GM04503 (cell line): ENCODE measurements at places on chromosomes 12 and 14.

DNA sequence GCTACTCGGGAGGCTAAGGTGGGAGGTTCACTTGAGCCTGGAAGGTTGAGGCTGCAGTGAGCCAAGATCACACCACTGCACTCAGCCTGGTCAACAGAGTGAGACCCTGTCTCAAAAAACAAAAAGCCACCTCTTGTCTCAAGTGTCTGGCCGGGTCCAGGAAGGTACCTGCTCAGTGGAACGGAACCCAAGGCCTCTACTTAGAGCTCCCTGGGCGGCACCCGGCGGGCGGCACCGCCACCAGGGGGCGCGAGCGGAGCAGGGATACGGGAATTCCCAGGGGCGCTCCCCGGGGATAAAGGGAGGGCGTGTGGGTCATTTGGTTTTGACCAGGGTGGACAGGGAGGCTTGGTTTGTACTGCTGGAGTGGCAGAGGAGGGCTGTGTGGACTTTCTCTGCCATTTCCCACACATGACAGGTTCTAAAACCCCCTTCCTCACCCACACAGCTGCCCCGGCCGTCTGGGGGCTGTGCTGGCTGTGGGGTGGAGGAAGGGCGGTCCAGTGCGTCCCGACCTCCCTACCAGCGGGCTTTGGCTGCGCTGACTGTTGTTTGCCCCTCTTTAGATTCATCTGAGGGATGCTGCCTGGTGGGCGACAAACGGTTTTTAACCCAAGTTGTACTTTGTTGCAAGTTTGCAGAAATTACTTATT lies 91.4 kb downstream of the SETD3 start:
- DNase-seq, result no peak

GRCh38 chr12:89723276-89723675 lies 14.6 kb upstream of the ATP2B1 start:
- no peak for DNase-seq

GRCh38 chr14:71554959-71555612 lies 377.1 kb upstream of the RGS6 start:
- DNase-seq, result no peak

- no peak for DNase-seq
Observed at GRCh38 chr12:107884769-107885694, 110.5 kb downstream of the ASCL4 start.

DNA sequence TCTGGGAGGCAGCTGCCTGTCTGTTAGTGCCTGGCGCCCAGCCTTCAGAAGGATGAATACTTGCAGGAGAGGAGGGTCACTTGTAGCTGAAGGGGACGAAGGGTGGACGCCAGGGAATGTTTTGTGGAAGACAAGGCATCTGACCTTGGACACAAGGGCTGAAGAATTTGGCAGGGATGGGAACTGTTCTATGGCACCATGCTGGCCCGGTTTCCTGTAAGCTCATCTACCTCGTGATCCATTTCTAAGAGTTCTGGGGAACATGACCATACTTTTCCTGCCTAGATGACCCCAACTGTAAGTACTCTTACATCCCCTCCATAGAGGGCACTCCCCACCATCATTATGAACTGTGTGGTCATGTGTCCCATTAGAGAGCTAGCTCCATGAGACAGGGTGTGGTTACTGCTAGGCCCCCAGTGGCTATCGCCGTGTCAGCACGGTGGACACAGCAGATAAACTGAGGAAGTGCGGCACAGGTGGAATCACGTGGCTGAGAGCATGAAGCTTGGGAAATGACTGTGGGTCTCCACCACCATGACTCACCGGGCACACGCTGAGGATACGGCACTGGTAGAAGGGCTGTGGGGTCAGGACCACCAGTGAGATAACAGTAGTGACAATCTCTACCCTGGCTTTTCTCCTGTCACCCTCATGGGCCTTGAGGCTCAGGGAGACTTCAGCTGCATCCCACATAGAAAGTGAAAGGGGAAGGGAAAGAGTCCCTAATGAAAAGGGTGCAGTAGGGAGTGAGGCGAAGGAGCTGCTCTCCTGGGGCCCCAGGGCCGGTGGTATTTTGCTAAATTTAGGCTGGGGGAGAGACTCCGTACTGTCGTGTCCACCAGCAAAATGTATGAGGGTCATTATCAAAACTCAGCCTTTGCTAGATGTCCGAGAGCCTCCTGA lies 252.6 kb downstream of the FOXN3 start:
- no peak for DNase-seq

GRCh38 chr14:76117789-76118484 lies 33.8 kb upstream of the GPATCH2L start:
- DNase-seq, result no peak

- no peak for DNase-seq
Observed at GRCh38 chr14:21398901-21399300, 15.1 kb upstream of the SUPT16H start.

- no peak for DNase-seq
Observed at GRCh38 chr14:23932639-23933038, 20.9 kb upstream of the DHRS4 start.

GRCh38 chr14:89061696-89062095 lies 237.2 kb downstream of the TTC8 start:
- no peak for DNase-seq

GRCh38 chr14:88802596-88802995 lies 9.8 kb upstream of the EML5 start:
- DNase-seq, result no peak

- DNase-seq, result no peak
Observed at GRCh38 chr12:11497995-11498394, 102.6 kb upstream of the PRB2 start.

GRCh38 chr12:1203735-1204019 lies 212.7 kb downstream of the ERC1 start:
- no peak for DNase-seq

GRCh38 chr14:99603471-99604277 lies at the start of gene CCDC85C:
Gene CCDC85C (minus strand): TSS chr14:99604207. CDS start chr14:99603959, 248 bp downstream.
- no peak for DNase-seq

DNA sequence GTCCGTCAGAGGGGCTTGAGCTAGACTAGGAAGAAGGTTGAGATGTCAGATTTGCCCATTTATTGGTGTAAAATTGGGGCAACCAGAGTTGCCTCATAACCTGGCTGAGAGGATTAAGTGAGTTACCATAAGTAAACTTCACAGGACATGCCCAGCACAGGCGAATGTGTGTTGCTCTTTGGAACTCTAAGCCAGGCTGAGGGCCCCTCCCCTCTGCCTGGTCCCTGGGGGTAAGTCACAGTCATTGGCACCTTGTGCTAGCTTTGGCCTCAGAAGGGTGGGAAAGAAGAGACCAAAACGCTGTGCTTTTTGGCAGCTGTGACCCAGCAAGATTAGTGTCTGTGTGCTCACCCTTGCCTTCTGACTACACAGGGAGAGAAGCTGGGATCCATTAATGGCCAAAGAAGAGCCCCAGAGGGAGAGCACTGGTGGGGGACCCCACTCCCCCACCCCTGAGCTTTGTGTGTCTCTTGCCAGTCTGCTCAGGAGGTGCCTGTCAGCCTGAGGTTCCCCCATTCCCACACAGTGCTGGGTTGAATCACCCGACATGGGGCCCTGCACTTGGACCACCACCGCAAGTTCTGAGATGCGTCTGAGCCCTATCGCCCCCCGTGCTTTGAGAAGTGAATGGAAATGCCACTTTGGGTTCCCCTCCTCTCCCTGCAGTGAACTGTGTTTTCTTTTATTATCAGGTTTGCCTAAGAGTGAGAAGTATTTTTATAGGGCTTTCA lies 74.1 kb downstream of the CACNA1C start:
- no peak for DNase-seq

DNA sequence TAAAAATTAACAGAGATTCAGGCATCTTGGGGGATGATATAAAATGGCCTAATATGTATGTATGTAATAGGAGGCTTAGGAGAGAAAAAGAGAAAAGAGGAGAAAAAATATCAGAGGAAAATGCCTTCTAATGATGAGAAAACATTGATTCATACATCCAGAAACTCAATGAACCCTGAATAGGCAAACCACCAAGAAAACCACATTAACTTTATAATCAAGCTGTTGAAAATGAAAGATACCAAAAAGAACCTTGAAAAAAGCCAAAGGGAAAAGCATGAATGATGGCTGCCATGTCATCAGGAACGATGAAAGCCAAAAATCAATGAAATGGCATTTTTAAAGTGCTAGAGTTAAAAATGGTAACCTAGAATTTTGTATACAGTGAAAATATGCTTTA lies 180.2 kb downstream of the EPS8 start:
- DNase-seq, result no peak

DNA sequence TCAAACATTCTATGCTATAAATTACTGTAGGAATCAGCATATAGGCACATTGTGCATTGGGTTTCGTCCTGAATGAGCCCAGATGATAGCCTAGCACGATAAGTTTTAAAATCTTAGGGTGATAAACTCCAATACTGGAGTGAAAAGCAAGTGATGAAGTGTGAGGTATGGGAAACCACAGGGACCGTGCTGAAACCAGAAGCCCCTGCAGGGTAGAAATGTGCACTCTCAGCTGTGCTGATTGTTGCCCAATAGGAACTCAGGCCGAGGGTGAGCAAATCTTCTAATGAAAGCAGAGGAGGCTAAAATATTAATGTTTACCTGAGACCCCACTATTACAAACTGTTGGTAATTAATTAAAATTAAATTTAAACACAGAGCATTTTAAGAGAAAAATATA lies 1486.6 kb downstream of the AACS start:
- DNase-seq, result no peak

GRCh38 chr14:61417883-61418455 lies 96.6 kb downstream of the PRKCH start:
- no peak for DNase-seq

- DNase-seq, result no peak
Observed at GRCh38 chr12:56362130-56363059, at the start of gene APOF. Gene APOF (minus strand): TSS chr12:56362857. CDS start chr12:56362745, 112 bp downstream.
